Cortex of kidney (tissue), 1 donor: ENCODE measurements at places on chromosomes 16 and 17.

DNA sequence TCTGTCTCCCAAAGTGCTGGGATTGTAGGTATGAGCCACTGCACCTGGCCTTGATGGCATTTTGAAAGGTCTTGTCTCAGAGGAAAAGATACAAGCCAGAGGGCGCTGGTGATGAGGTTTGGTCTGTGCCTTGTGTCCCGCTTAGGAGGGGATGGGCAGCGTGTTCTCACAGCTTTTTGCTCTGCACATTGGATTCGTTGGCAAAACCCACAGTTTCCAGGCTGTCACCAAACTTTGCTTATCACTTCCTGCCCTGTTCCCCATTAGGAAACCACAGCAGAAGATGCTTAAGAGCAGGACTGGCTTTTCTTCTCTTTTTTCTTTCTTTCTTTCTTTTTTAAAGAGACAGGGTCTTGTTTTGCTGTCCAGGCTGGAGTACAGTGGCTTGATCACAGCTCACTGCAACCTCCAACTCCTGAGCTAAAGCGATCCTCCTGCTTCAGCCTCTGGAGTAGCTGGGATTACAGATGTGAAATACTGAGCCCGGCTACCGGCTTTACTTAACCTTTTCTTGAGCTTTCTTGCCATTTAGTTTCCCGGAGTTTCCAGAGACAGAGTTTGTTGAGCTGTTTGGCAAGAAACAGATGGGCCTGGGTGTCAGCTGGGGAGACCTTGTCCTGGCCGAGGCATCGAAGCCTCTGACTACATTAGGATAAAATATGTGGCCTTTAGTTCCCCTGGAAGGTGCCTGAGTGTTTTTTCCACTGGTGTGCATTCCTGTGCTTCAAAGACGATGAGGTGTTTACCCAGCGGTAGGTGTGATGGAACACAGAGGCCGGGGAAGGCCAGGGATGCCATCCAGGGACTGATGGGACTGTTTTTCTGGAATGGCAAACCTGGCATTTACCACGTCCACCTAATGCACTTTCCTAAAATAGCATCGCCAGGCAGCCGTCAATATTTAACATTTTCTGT is 112.9 kb downstream of the ABCC1 start:
- no peak for DNase-seq

GRCh38 chr17:30915833-30916611 is 5.7 kb upstream of the ADAP2 start:
- DNase-seq, result no peak

DNA sequence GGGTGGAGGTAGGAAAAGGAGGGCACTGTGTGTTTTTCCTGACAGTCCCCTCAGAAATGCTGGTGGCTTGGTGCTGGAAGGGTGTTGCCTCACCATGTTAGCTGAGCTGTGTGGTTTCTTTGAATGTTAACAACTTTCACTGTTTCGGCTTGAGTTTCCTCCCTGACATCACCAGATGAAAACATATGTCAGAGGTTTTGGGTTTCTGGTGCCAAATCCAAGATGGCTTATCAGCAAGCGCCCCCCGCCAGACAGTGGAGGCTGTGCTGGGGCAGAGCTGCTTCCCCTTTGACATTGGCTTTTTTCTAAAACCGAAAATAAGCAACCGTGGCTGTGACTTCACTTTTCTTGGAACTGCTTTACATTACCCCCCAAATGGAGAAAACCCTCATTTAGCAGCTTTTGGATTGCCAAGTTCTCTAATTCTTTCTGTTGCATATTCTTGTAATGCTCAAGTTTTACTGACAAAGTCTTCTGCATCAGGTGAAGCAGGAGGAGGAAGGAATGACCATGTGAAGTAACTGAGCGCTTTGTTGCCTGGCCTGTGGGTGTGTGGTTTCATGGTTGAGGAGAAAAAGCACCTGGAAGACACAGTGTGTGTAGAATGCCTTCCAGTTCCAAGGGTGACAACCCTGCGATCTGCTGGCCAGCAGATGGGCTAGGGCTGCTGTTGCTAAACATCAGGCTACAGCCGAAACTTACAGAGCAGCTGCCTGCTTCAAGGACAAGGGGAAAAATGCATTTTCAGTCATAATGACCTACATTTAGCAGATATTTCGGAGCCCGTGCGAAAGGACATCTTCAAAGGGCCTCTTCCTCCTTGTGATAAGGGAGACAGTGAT is 9.7 kb downstream of the RMI2 start:
- no peak for DNase-seq

- DNase-seq, result no peak
Measured at GRCh38 chr16:70644763-70645597, 1.4 kb upstream of the IL34 start.

GRCh38 chr16:58814348-58814801 is 80.3 kb upstream of the GOT2 start:
- no peak for DNase-seq

DNA sequence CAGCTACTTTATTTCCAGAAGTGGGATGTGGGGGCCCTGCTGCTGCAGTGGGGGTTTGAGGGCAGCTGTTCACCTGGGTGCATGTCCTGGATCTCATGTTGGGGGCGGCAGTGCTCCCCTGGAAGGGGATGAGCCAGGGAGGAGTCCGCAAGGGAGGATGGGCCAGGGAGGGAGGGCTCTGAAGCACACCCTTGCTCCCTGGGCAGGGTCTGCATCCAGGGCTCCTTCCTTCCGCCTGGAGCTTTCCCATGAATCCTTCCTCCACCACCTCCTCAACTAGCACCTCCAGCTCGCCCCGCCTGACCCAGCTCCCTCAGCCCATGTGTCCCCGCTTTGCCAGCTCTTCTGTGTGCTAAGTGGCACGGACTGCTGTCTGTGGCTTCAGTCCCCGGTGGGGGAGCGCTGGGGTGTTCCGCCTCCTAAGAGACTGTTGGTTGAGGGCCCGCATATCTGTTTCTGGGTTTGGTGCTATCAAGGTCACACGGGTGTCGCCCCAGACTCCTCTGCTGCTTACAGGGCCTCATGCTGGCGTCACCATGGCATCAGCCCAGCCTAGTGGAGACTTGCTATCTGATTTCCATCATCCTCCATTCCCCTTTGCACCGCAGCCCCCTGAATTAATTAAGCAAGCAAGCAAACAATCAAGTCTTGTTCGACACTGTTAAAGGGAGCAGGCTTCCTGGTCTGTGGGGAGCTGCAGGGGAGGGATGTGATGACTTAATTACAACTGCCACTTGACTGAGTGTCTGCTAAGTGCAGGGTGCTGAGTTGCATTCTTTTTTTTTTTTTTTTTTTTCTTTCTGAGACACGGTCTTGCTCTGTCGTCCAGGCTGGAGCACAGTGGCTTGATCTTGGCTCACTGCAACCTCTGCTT is 71.8 kb downstream of the PRKCA start:
- no peak for DNase-seq

- no peak for DNase-seq
Measured at GRCh38 chr17:50196036-50196435, 5.4 kb downstream of the COL1A1 start.

- no peak for DNase-seq
Measured at GRCh38 chr17:29107084-29107483, 64.1 kb downstream of the PIPOX start.

GRCh38 chr17:79045001-79045729 is 21.2 kb downstream of the C1QTNF1 start:
- no peak for DNase-seq
